D721Med (cell line): ENCODE measurements at places on chromosomes 6 and 20.

DNA sequence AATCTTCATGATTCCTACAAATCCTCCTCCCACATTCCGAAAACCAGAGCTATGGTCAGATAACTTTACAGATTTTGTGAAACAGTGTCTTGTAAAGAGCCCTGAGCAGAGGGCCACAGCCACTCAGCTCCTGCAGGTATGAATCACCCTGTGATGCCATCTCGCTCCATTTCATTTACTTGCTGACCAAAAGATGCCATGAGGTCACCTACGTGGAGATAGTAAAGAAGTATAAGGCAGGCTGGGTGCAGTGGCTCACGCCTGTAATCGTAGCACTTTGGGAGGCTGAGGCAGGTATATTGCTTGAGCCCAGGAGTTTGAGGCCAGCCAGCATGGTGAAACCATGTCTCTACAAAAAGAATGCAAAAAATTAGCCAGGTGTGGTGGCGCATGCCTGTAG lies 30.9 kb downstream of the STK4 start:
- no peak for DNase-seq

DNA sequence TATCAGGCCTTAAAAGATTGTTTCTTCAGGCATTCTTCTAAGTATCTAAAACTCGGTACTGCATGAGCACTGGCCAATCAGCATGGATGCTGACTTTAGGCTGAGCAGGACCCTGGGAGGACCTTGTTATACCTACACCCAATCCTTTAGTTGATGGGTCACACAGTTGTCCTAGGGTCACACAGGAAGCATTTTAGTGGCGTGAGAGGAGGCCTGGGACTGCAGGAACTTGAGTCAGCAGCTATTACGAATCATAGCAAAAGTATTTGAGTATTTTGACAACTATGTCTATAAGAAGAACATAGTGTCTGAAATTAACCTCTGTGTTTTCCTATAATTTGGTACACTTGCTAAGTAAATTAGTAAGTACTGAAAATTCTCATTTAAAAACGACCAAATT lies 741.4 kb downstream of the HACE1 start:
- DNase-seq: no peak

DNA sequence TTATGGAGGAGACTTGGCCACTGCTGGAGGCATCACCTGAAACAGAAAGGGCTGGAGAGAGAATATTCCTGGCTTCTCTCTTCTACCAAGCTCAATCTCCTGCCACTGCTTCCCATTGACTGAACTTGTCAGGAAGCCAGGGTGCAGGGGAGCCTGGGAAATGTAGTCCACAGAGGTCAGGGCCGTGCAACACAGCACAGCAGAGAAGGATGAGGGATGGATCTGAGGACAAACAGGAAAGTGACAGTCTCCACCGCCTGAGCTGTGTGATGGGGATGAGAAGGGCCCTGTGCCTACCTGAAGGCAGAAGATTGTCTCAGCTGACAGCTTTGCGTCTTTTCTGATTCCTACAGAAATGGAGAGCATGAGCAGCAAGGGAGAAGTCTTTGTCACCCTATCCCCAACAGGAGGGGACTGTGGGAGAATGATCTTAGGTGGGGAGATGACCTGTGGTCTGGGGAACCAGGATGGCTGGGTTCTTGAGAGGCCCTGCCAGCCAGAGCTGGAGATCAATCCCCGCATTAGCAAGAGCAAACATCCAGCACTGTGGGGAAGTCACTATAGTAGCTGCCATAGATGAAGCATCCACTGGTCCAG lies 114.2 kb downstream of the SNX5 start:
- no peak for DNase-seq

GRCh38 chr6:43946641-43947363 lies 176.8 kb downstream of the VEGFA start:
- DNase-seq: no peak

GRCh38 chr6:20464041-20464440 lies 62.4 kb downstream of the E2F3 start:
- DNase-seq: no peak

GRCh38 chr6:158219228-158219627 lies 51.1 kb downstream of the GTF2H5 start:
- no peak for DNase-seq

GRCh38 chr20:35954907-35955251 lies 577 bp upstream of the SCAND1 start:
- no peak for DNase-seq

DNA sequence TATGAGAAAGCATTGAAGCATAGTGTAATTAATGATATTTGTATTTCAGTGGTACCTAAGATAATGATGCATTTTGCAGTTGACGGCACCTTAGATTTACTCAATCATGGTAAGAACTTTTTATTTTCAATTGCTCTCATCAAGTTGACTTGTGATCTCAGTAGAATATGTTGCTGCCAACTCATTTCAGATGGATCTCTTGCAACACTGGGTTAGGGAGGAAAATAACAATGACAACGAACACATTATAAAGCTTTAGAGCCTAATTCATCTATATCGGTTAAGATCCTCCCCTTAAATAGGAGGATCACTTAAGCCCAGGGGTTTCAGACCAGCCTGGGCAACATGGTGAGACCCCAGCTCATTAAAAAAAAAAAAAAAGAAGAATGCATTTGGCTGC lies 18.0 kb upstream of the TBC1D22B start:
- DNase-seq: no peak

GRCh38 chr20:51584116-51584515 lies 41.6 kb upstream of the NFATC2 start:
- DNase-seq: no peak

GRCh38 chr20:21656308-21657067 lies 49.0 kb upstream of the PAX1 start:
- DNase-seq: no peak

- DNase-seq: no peak
Observed at GRCh38 chr6:108152446-108152845, 13.4 kb upstream of the NR2E1 start.

GRCh38 chr6:132811276-132811675 lies 3.1 kb upstream of the RPS12 start:
- DNase-seq: no peak

- DNase-seq: no peak
Observed at GRCh38 chr20:37090407-37090806, 5.4 kb downstream of the RBL1 start.

- DNase-seq: no peak
Observed at GRCh38 chr6:139925894-139926641, 551.6 kb upstream of the CITED2 start.

DNA sequence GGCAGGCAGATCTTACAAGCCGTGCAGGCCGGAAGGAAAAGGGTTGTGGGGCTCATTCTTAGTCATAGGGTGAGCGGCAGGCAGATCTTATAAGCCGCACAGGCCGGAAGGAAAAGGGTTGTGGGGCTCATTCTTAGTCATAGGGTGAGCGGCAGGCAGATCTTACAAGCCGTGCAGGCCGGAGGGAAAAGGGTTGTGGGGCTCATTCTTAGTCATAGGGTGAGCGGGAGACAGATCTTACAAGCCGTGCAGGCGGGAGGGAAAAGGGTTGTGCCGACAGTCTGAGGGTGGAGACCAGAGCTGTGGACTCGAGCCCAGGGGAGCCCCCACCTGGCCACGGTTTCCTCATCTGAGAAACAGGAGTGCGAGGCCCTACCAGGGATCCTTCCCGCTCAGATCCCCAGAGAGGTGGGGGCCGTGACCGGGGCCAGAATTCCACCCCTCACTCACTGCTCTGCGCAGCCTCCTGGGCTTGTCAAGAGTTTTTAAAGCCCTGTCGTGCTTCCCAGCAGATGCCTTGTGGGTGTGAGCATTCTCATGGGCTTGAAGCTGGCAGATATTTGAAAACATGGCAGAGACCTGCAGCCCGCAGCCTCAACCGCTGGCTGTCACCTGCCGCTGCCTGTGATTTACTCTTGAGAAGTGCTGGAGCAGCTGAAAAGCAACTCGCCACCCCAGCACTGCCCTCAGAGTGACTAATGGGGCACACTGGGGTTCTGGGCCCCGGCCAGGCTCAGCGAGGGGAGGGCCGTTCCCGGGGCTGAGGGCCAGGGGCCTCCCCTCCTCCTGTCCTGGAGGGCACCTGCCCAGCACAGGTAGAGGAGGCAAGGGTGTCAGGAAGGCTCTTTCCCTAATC lies 31.9 kb downstream of the NTSR1 start:
- DNase-seq: no peak

GRCh38 chr6:167988945-167989841 lies 8.3 kb upstream of the KIF25 start:
- DNase-seq: no peak

DNA sequence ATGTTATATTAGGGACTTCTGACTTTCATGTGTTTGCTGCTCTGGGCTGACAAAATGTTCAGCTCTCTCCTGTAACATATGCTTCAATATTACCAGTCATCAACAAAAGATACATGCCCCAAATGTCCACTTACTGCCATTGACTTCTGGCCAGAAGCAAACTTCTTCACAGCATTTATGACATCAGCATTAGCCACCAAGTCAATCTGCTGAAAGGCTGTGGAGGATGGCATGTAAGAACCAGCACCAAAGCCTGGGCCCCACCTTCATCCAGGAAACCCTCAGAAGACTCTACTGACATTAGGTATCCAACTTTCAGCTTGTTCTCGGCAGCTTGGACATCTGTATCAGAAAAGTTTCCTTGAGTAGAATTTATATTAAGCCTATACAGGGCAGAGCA lies 595.5 kb downstream of the COL12A1 start:
- DNase-seq: no peak

- no peak for DNase-seq
Observed at GRCh38 chr6:73870907-73871306, 174.9 kb downstream of the CD109 start.

- DNase-seq: no peak
Observed at GRCh38 chr6:26388441-26388840, 5.5 kb downstream of the BTN2A2 start.

- DNase-seq: no peak
Observed at GRCh38 chr6:89067796-89068195, 12.8 kb upstream of the PNRC1 start.

DNA sequence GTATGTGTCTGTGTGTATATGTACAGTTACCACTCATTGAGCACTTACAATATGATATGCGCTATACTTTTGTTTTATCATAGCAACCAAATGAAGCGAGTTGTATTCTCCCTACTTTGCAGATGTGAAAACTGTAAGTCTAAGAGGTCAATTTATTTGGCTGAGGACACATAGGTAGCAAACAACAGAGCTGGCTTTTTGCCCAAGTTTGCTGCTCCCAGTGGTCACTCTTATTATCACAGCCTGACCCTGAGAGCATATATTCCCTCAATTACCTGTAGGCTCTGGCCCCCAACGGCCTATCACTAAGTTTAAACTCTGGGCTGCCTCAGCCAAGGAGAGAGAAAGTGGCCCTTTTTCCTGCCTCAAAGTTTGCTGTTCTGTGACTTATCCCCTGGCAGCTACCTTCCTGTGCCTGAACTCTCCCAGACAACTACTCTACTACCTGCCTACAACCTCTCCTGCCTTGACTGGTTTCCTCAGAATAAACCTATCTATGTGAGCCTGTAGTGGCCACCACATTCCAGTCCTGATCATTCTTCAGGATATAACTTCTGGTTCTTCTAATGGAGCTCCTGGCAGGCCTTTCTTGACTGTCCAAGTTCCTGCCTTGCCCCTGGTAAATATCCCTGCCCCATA lies 221.8 kb downstream of the FRK start:
- no peak for DNase-seq

DNA sequence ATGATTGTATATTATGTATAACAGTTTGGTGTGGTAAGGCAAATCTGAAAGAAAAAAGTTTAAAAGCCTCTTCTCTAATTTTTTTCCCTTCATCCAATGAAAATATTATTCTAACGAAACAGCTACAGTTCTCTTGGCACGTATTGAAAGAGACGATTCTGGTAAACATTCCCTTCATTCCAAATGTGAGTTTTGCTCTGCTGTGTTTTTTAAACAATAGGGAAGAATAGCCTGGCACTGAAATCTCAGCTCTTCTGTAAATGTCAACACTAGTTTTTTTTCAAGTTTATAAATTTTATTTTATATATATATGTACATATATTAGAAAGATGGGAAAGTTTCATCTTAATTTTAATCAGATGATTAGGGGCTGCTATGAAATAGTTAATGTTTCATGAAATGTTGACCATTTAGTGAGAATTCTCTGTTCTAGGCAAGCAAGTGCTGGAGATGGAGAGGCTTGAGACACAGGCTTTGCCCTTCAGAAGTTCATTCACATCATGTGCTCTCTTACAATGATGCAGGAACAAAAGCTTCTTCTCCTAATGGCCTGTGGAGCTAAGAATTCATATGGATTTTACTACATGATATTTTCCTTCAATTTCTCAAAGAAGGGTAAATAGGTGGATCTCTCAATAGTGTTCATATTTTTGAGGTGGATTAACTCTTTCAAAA lies 4.1 kb downstream of the PAQR8 start:
- no peak for DNase-seq

GRCh38 chr20:51840865-51841264 lies 38.5 kb upstream of the SALL4 start:
- no peak for DNase-seq

- no peak for DNase-seq
Observed at GRCh38 chr20:358891-359555, 12.1 kb downstream of the NRSN2 start.

DNA sequence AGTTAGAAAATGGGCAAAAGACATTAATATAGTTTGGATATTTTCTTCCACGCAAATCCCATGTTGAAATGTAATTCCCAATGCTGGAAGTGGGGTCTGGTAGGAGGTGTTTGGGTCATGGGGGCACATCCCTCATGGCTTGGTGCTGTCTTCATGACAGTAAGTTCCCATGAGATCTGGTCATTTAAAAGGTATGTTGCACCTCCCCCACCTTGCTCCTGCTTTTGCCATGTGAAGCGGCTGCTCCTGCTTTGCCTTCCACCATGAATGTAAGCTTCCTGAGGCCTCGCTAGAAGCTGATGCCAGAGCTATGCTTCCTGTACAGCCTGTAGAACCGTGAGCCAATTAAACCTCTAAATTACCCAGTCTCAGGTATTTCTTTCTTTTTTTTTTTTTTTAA lies 16.3 kb upstream of the TMEM14A start:
- no peak for DNase-seq

DNA sequence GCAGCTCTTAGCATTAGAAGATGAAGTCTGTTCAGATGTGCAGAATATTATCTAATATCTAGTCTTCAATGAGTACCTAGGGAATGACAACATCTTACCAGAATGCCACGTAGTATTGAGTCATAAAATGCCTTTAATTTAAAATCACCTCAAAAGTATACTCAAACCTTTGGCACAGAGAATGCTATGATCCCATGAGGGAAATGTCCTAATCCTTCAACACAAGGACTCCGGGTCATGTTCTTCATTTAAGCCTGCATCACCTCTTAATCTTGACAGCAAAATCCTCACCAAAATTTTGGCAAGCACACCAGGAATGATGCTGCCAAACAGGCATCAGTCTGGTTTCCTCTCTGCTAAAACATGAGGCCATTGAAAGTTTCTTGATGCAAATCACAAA lies 23.6 kb upstream of the MARCKS start:
- no peak for DNase-seq
